ENCODE measurements at places on chromosomes 6 and 20.

- peak; percentile 86 for DNase-seq
These were observed 93.2 kb downstream of the GMPR start for GRCh38 chr6:16331384-16332174.

- no peak for DNase-seq
These were observed 260.0 kb downstream of the C6orf118 start for GRCh38 chr6:165049362-165049761.

DNA sequence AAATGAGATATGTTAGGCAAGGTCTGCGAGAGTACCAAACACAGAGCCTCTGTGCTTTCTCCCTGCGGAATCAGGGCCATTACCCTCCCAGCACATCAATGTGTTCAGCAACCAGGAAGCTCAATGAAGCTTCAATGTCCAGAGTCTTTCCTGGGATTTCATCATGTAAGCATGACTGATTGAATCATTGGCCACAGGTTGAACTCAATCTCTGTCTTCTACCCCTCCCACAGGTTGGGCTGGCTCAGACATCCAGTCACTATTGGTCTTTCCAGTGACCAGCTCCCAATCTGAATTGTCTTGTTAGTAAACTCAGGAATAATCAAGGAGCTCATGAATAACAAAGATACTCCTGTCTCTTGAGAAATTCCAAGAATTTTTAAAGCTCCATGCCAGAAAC is 2.7 kb upstream of the DTD1 start:
- DNase-seq = no peak

GRCh38 chr6:17485181-17485580 is 91.8 kb downstream of the CAP2 start:
- no peak for DNase-seq

DNA sequence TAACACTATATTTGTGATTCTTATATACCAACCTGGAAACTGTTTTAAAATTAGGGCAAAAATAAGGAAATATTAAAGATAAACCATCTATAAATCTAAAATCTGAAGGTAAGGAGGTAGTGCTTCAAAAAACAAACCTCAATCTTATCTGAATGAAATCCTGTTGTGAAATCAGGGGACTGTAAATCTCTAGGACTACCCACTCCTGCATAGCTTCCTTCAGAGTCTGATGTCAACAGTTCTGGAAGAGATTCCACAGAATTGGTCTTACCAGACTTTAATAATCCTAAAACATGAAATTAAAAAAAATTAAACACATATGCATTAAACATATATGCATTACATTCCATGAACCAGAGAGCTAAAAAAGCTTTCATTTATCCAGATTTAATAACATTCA is 51.4 kb downstream of the IBTK start:
- no peak for DNase-seq

- no peak for DNase-seq
These were observed 60.5 kb upstream of the SLC22A23 start for GRCh38 chr6:3517350-3517749.

DNA sequence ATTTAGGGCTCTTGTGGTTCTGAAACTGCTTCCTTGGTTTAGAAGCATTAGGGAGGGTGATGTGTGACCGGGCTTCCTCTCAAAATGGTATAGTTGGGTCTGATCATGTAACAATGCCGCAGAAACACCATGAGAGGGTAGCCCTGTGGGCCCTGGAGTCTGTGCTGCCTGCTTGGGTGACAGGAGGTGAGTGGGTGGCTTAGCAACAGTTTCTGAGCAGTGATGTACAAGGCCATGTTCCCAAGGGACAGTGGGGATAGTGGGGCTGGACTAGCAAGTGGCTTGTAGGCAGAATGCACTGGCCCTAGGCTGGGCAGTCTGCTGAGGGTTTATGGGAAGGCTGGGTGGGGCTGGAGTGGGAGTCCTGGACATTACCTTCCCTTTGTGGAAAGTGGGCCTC is 106.9 kb upstream of the MYL9 start:
- DNase-seq = peak; percentile 21

DNA sequence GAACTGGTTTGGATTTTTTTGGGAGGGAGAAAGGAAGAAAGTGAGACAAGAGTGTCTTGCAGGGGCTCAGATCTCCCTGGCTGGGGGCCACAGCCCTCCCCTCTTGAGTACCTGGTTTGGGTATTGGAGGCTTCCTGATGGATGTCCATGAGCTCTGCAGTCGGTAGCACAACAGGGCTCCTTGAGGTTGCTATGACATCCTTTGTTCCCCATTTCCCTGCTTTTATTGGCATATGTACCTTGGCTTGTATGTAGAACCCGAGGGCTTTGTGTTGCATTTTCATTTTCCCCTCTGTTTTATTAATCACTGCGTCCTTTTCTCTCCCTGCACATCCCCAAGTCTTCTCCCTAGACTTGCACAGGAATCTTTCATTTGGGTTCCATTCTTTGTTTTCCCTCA is 355.5 kb upstream of the TSHZ2 start:
- no peak for DNase-seq

DNA sequence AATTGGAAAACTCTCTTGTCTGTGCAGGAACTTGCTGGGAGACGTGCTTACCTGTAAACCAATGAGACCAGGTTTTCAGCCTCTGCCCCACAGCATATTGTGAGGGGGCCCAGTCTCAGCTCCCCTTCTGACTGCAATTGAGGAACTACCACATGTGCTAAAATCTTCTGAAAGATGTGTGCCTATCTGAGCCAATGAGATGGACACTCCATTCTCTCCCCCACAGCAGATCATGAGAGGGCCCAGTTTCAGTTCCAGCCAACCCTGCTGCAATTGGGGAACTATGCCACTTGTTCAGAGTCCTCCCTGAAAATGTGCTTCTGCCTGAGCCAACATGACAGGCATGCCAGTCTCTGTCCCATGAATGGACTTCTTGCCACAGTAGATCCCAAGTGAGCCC is 20.9 kb upstream of the PI3 start:
- DNase-seq = no peak

- peak; percentile 97 for DNase-seq
These were observed 58.6 kb downstream of the PPP1R3G start for GRCh38 chr6:5143634-5144311.

GRCh38 chr6:29938746-29939508 is 3.4 kb upstream of the HLA-A start:
- DNase-seq = no peak

DNA sequence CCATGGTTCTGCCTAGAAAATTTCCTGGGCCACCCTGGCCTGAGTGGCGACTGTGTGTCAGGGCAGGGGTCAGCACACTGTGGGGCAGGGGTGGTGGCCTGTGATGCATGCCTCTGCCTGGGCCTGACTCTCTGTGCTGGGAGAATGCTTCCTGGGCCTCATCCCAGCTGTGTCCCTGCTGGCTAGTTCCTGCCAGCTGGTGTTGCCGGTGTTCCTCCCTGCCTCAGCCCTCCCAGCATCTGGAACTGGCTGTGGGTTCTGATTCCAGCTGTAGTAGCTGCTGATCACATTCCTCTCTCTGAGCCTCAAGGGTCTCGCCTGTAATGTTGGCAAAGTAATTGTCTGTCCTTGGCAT is 101.5 kb downstream of the SYCP2 start:
- DNase-seq = no peak

GRCh38 chr20:3483784-3484183 is 13.0 kb downstream of the ATRN start:
- DNase-seq = no peak

- DNase-seq = no peak
These were observed 33.3 kb upstream of the AFDN start for GRCh38 chr6:167793421-167793820.

- DNase-seq = peak; percentile 46
These were observed 145.6 kb upstream of the ID4 start for GRCh38 chr6:19691465-19692167.

- DNase-seq = no peak
These were observed 127.6 kb upstream of the PMEPA1 start for GRCh38 chr20:57837208-57838035.

DNA sequence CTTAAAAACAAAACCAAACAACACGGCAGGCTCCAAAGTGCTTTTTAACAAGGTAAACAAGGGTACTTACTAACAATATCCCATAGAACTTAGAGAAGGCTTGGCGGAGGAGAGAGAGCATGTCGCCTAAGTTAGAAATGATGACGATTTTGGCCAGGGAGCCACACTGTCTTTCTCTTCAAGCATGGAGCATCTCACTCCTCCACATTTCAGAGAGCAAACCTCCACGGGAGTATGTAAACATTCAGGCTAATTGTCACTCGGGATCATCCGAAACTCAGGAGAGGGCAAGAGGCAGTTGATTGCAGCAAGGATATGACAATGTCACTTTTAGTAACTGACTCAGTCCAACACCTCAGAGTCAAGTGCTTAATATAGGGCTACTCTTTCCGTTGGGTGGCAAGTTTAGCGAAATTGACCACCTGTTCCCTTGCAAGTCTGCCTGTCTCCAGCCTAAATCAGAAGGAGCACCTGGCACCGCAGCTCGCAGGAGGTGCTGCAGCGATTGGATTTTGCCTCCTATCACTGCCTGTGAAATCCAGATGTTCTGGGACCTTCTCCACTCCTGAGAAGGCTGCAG is 65.8 kb upstream of the RPS6KA2 start:
- no peak for DNase-seq

DNA sequence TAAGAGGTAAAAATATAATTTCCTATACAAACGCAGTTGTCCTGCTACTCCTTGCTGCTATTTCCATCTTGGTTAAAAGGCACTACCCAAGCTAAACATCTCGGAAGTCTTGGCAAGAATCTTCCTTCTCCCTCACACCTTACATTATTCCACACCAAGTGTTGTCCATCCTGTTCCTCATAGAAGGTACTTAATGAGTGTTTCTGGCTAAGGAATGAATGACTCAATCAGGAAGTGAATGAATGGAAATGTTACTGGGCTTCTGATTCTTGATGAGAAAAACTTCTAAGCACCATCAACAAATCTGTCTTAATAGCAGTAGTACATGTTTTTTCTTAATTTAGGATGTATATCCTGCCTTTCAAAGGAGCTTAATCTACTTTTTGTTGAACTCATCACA is 40.6 kb upstream of the RSPO3 start:
- DNase-seq = no peak

- no peak for DNase-seq
These were observed 1.5 kb downstream of the AGER start for GRCh38 chr6:32182555-32182981.

- no peak for DNase-seq
These were observed 94.1 kb downstream of the TMEM242 start for GRCh38 chr6:157229132-157229618.

GRCh38 chr6:100664274-100665040 is 199.7 kb upstream of the SIM1 start:
- DNase-seq = no peak

- no peak for DNase-seq
These were observed 902 bp downstream of the ZNF337 start for GRCh38 chr20:25695532-25696370.

GRCh38 chr6:165634101-165634880 is 28.8 kb downstream of the PDE10A start:
- DNase-seq = no peak

DNA sequence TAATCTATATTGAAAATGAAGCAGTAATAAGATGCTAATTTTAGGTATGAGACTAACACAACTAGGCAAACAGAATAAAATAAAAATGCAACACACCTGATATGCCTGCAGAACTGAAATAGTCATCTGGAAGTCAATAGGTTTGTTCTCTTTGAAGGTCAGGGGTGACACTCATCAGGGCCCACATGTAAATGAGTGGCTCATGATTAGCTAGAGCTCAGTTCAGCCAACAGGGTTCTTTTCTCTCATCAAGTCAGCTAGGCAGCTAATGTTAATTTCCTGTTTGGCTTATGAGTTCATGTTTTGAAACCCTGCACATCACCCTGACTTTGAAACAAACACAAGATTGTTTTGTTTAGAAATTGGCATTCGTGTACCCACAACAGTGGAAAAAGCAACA is 23.8 kb downstream of the SMLR1 start:
- DNase-seq = no peak

GRCh38 chr6:83873869-83874268 is 14.4 kb downstream of the CYB5R4 start:
- DNase-seq = no peak

DNA sequence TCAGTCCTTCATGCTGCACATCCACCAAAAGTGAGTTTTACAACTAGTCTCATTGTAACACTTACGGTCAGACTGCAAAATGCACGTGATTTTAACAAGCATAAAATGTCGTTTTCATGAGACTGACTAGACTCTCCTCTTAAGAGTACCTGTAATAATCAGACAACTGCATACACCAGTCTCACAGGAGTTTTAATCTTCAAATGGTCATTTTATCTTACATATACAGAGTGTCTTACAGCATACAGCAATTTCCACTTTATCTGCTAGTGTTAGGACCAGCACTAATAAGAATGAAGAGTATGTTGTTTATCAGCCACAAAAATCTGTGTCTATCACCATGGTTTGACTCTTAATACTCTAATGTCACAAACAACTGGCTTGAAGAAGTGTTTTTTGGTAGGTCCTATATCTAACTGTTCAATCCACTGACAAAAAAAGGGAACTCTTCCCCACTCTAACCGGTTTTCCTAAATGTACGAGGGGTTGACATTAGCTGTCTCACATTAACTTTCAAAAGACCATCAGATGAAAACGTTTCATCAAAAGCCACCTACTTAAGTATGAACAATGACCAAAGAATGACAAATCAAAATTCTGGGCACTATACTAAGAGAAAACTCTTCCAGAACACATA is 1.5 kb upstream of the ASF1A start:
- DNase-seq = no peak

DNA sequence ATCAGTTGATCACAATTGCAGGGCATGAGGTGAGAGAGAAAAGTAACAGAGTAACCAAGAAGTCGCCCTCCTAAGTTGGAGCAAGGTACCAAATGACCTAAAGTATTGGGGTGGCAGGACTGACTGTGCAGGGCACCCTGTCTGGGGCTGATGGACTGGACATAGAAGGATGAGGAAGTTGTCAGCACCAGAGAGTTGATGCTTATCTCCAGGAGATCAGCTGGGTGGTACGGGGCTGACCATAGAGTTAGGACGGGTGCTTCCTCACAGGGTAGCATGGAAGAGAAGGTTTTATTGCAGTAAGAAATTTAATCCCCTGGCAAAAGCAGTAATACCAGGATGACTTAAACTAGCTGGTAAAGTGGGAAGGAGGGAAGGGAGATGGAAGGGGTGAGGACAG is 66.7 kb downstream of the TMEM170B start:
- no peak for DNase-seq

DNA sequence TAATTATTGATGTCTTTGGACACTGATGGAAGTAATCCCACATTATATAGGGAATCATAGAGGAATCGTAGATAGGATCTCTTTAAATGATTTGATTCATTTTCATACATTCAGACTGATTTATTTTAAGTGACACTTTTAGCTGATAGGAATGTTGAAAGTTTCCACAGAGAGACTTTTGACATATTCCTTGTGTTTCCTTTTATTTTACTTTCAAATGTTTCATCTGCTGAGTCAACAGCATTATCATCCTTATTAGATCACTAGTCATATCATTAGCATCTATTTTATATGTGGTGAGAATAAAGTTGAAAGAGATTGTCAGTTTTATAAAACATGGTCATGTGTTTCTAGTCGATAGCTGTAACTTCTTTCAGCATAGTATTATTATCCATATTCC is 13.4 kb downstream of the DCBLD1 start:
- DNase-seq = no peak

DNA sequence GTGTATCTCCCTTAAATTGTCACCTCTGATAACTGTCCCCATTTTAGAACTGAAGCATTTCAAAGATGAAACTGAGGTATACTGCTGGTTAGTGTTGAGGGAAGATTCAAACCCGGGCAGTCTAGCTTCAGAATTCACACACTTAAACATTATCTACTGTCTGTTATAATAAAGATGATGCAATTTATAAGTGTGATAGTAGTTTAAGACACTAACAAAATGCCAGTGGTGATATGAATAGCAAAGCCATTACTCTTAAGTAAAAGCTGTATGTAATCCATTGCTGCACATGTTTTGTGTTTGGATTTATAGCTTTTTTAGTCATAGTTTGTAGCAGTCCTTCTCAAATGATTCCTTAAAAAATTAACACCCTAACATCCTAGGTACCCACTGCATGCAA is 19.8 kb downstream of the USP45 start:
- no peak for DNase-seq

All from posterior cingulate gyrus (tissue), 11 donors.